Ovary (tissue), 10 donors: ENCODE measurements at places on chromosomes 13 and 19. TPM values are rescaled to one million over a fixed set of nuclear protein-coding genes. Genes with fewer than 3 reads are reported as not detected.

- DNase-seq = no peak
These were observed 22.3 kb upstream of the CLDN10 start for GRCh38 chr13:95530178-95530577.

GRCh38 chr13:30916991-30917390 lies 10.9 kb downstream of the MEDAG start:
- DNase-seq = no peak

Gene MYO1F
- total RNA-seq = 4.7 TPM

- no peak for DNase-seq
These were observed 409.4 kb downstream of the IRS2 start for GRCh38 chr13:109376936-109377335.

DNA sequence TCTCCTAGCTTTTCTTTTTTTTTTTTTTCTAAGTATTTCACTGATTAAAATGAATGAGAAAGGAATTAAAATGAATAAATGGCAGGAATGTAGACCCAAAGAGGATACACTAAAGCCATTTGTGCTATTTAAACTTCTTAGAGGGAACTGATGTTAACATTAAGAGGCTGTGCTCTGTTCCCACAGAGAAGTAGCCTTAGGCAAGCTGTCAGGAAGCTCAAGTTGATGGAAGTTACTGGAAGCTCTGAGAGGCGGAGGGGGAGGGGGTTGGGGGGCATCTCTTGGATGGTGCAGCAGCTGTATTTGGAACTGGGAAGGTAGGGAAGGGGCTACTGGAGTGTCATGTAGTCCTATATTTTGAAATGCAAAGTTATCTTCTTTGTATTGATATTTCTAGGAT lies 168.2 kb downstream of the DNAJC15 start:
- no peak for DNase-seq
